ENCODE measurements at places on chromosomes 7 and 10.
A peak's percentile ranks its signal among the peaks of the same experiment; 100 is the strongest.

- peak; percentile 67 for DNase-seq
These were observed 238.7 kb downstream of the SEC23IP start for GRCh38 chr10:120131183-120131582.

DNA sequence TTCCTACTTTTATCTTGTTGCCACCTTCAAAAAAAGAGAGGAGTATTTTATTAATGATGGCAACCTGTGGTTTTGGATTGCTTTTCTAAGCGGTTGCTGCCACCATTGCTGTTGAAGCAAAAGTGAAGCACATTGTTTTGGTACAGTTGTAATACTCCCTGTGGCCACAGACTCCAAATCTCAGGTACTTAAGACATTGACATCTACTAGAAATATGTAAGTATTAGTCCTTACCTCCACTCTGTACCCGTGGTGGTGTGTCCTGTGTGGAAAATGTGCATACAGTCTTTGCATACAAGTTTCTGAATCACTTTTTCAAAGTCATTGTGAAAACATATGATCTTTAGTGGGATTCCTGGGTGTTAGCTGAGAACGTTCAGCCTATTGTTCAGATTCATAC is 85.7 kb downstream of the ANLN start:
- DNase-seq: no peak

GRCh38 chr7:19069842-19070241 is 47.6 kb downstream of the TWIST1 start:
- DNase-seq: no peak

DNA sequence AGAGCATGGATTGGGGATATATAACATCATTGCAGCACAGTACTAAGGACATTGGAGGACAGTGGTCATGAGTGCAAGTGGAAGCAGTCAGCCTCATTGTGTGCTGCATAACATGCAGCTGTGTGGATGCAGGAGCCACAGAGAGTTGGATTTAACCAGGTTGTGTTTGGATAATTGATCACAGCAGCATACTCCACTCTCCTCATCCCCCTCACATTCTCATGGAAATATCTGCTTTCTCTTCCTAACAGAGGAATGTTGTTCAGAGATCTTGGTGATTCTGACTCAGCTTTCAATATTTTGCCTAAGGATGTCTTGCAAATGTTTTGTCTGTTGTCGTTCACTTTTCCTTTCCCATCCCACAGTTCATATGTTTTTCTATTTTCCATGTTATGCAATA is 31.8 kb upstream of the LSM8 start:
- DNase-seq: no peak

DNA sequence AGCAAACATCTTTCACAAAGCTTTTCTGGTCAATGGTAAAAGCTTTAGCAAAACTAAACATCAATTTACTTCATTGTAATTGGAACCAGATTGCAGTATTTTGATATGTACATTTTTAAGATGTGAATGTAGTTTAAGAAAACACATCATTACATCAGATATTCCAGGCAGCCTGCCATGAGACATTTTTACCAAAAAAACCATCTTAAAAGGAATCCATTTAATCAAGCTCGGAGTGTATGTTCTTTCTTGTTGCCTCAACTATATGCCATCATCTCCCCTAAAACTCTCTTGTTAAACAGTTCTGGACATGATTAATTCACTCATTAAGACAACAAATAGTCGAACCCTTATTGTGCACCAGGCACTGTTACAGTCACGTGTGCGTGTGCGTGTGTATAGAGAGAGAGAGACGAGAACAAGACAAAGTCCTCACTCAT is 97.5 kb downstream of the UBE2H start:
- DNase-seq: no peak

DNA sequence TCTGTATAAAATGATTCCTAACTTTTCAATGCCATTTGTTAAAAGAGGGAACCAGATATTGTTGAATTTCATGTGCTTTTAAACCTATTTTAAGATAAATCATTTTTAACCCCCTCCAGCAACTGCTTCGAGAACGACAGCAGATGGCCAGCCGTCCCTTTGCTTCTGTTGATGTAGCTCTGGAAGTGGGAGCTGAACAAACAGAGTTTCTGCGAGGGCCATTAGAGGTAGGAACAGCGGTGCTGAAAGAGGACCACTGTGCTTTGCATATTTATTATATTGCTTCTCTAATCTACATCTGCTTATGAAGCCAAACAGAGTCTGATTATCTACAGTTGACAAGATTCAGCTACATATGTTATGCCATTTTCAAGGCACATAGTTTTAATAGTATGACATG is 545.9 kb downstream of the GFRA1 start:
- no peak for DNase-seq

GRCh38 chr10:98246911-98247805 is 20.8 kb downstream of the LOXL4 start:
- DNase-seq: no peak

- DNase-seq: no peak
These were observed 2.8 kb upstream of the FAM53B start for GRCh38 chr10:124746992-124747391.

DNA sequence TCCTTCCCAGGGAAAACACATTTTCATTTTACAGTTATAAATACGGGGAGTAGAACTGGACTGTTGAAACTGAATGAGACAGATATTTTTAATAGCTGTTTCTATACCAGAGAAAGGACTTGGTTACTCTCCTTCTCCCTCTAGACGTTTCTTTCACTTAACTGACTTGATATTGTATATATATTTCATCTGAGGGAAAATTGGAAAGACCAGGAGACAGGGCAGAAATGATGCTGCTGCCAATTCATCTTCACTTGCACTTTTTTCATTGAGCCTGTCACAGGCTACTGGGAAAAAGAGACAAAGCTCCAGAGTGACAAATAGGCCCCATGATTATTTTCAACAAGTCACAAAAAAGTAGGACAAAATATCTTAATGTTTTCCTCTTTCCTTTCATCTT is 636.0 kb upstream of the TPK1 start:
- DNase-seq: no peak

DNA sequence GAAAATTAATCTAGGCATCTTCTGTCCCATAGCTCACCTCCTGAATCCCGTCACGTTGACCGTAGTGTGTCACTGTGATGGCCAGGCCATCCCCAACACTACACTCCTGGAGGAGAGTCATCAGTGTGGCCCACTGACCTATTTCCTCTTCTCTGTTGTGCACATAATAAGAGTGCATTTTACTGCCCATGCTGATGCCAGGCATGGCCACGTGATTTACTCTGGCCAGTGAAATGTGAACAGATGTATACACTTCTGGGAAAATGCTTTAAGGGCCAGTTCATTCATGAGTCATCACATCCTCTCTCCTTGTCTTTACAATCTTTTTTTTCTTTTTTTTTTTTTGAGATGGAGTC is 101.9 kb upstream of the PIP4K2A start:
- DNase-seq: no peak

- no peak for DNase-seq
These were observed 229.4 kb downstream of the TNS3 start for GRCh38 chr7:47352394-47352968.

- no peak for DNase-seq
These were observed 97.5 kb upstream of the GJD4 start for GRCh38 chr10:35507519-35508109.

DNA sequence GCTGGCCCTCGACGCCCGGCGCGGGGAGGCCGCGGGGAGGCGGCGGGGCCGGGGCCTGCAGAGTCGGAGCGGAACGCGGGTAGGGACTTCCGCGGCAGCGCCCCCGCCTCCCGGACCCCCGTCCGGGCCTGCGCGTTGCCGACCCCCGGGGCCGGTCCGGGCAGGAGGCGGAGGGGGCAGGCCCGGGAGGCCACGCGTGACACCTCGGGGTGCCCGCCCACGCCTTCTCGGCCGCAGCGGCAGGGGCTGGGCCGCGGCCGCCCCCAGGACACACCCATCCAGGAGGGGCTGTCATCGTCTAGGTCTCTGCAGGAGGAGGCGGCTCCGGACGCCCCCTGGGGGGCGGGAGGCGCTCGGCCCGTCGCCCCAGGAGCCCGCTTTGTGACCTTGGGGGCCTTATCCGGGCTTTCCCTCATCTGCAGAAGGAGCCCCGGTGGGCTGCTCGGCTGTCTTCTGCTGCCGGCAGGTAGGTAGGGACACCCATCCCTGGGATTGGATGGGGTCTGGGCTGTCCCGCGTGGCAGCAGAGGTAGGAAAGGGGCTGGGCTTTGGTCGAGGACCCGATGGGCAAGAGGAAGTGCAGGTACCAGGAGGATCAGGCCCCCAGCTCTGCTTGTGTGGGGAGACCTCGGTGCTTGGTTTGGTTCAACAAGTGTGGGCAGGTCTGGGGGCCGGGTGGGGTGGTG is 569 bp downstream of the ZNF316 start:
- DNase-seq: peak; percentile 61

GRCh38 chr7:41996381-41997035 is 240.5 kb downstream of the GLI3 start:
- no peak for DNase-seq

DNA sequence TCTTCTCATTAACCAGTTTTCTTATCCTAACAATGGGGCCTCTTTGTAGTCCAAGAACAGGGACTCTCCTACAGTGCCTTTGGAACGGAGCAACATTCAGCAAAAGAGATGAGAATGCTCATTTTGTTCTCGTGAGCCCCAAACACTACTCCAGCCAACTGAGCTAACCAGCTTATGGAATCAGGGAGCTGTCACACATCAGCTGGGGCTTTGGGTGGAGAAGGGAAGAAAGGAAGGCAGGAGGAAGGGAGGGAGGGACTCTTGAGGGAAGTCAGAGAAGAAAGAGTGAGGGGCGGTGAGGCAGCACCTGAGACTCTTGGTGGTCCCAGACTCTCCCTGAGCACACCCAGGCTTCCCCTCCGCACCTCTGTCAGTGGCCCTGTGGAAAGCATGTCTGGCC is 123.1 kb downstream of the CLEC2L start:
- DNase-seq: no peak

- no peak for DNase-seq
These were observed 1.6 kb downstream of the ZRANB1 start for GRCh38 chr10:124943301-124944092.

DNA sequence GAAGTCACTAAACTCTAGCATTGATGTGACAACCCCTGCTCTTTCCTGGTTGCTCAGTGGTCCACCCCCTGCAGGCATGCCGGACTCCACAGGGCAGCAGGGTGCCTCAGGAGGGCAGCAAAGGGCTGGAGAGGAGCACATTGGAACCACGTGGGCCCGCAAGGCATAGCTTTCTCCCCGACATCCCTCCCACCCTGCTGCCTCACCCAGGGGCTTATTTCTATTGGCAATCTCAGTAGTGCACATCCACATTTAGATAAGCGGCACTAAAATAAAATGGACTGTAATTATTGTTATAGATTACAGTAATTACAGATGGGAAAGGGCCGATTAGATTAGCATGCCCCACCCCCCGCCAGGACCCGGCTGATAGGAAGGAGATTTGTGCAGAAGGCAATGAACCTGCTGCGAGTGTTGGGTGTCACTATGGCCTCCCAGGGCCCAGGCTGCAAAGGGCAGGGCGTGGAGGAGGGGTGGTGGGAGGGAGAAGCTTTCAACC is 580.1 kb downstream of the GRID1 start:
- DNase-seq: peak; percentile 34

DNA sequence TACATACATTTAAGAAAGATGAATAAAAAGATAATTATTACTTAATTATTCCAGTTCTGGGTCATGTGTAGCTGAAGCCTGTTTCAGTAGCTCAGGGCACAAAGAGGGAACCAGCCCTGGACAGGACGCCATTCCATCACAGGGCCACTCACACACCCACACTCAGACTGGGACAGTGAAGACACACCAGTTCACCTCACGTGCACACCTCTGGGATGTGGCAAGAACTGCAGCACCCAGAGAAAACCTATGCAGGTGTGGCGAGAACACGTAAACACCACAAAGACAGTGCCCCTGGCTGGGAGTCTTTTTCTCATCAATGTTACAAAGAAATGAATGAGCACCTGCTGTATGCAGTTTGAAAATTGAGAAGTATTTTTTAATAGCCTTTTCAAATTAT is 1.6 kb upstream of the IDI1 start:
- no peak for DNase-seq

GRCh38 chr10:83580373-83581012 is 558.8 kb upstream of the GHITM start:
- no peak for DNase-seq

DNA sequence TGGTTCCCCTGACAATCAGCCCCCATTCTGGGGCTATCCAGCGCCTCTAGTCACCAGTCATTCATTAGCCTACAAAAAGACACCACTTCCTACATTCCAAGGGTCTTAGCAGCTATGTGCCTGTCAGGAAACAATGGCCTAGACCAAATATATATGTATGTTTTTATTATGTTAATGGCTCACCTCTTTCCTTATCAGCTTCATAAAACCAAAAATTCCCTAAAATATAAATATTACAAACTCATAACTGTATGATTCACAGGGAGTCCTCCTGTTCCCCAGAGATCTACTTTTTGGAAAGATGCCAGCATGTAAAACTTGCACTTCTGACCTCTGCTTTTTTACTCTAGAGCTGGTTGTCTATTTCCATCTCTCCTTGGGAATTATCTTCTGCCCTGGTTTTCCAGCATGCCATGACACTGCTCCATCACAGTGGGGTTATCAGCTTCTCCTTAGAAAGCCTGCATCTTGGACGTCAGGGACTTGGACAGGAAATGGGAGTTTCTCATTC is 79.2 kb downstream of the ABCA13 start:
- DNase-seq: no peak

- DNase-seq: no peak
These were observed 4.5 kb downstream of the ZPBP start for GRCh38 chr7:50088463-50089129.

DNA sequence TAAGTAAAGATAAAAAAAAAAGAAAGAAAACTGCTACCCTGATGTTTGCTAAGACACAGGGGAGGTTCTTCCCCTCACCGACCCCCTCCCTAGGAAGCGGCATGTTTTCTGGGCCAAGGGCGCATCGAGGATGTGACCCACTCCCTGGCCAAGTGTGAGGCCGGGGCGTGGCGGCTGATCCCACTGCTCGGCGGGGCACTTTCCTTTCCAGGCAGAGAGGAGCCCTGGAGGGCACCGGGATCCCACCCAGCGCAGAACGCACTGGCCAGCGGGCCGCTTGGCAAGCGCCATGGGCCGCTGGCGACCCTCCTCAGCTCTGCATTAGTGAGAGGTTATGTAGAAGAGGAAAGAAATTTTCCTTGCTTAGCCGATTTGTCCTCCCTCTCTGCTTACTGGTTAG is 93.4 kb downstream of the ZNF736 start:
- DNase-seq: no peak

GRCh38 chr10:124306922-124307371 is 111.8 kb downstream of the OAT start:
- no peak for DNase-seq

GRCh38 chr7:157687158-157687557 is 350.4 kb downstream of the DNAJB6 start:
- no peak for DNase-seq

DNA sequence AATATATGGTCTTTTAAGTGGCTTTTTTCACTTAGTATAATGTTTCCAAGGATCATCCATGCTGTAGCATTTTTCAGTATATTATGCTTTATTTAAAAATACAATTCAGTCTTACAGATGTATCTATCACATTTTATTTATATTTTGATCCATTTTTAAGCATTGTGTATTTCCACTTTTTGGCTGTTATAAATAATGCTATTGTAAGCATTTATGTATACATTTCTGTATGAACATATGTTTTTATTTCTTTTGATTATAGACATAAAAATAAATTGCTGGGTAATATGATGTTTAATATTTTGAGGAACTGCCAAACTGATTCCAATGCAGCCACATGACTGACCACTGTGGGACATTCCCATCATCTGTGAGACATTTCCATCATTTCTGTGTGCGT is 1662.0 kb downstream of the REEP3 start:
- DNase-seq: no peak

GRCh38 chr7:69430384-69431021 is 167.8 kb upstream of the AUTS2 start:
- DNase-seq: peak; percentile 11

GRCh38 chr7:45400680-45401079 is 173.5 kb upstream of the ADCY1 start:
- no peak for DNase-seq
